ENCODE measurements at places on chromosomes 3 and 15.

GRCh38 chr15:88894819-88895767, at the start of gene HAPLN3:
HAPLN3 (minus strand) TSS chr15:88895544; CDS start chr15:88887298, 8,246 bp downstream.
- DNase-seq, result peak; percentile 69

DNA sequence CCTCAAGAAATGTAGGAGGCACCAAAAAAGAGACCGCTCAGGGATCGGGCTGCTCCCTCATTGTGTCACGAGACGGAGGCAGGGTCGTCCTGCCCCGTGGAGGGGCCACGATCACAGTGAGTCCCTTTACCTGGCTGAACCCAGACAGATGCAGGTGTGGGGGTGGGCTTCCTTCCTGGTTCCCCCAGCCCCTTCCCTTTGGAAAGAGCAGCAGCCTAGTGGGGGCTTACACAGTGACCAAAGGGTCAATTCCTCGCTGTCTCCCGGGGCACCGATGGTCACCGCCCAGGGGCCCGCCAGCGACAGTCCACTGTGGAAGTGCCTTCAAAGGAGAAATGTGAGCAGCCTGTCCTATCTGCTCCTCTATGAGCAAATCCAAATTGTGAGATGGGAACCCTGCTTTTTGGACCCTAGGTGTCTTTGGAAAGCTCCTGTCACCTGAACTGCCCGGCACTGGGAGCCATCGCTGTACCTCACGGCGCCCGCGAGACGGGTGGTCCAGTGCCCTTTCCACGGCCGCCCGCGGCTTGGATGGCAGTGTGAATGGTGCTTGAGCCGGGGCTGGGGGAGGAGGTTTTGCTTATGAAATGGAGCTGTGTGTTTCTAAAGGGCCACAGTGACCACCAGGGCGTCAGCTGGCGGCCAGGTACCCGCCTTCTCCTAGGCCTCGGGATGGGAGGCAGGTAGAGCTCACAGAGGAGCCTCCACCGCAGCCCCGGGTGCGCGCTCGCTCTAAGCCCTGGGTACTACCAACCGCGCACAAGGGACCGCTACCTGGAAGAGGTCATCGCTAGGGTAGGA, 155.7 kb downstream of the KLF13 start:
- DNase-seq, result no peak

- no peak for DNase-seq
These were observed 98.7 kb upstream of the AGBL1 start for GRCh38 chr15:85980946-85981345.

GRCh38 chr3:169619793-169620192, 43.7 kb downstream of the MECOM start:
- DNase-seq, result no peak

GRCh38 chr15:63044645-63045464, 2.3 kb downstream of the TPM1 start:
- no peak for DNase-seq

- DNase-seq, result no peak
These were observed 641.4 kb upstream of the CBLB start for GRCh38 chr3:106510206-106510605.

- DNase-seq, result no peak
These were observed 23.5 kb downstream of the B3GALNT1 start for GRCh38 chr3:161081633-161082032.

DNA sequence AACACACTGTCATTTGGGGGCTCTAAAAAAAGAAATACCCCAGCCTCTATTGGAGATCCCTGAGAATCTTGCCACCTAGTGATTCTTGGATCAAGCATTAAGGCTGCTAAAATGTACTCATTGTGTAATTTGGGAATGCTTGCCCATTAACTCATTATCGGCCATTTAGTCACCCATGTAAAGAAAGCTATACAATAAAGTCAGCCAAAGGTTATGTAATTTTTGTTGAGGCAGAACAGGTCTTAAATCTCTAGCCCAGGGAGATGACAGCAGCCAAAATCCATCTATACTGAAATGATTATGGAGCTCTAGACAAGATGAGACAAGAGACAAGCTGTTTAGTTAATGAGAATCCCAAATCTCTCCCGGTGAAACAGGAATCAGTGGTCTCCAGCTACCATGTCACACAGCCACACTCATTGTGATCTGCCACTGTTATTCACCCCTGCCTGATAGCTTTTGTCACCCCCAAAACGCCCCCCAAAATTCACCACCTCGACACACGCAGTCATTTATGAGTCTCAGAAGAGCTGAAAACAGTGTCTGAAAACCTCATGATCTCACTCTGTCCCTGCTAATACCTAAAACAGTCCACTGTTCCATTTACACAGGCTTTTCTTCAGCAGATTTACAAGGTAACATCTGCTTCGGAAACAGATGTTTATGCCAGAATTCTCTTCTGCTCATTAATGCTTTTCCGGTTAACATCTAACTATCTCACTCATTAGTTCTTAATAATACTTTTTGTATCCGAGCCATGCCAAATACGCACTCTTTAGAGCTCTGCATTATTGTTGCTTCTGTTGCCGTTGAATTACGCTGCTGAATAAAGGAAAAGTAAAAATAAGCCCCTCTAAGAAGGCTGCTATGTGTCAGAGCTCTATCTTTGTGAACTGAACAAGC, 138.5 kb downstream of the RORA start:
- DNase-seq, result no peak

DNA sequence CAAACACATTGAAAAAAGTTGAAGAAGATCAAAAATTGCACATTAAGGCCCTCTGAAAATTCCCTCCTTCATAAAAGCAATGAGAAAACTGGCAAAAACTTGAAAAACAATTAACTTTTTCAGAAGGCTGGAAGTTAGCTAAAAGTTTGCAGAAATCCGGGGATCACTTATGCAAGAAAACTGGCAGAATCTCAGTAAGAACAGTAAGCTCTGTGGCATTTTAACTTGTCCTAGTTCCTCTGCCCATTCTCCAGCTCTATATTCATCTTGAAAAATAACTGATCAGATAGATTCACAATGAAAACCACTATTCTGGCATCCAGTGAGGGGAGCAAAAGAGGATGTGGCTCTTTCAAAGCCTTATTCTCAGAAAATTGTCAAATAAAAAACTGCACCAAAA, 566.8 kb downstream of the NTRK3 start:
- DNase-seq, result no peak

DNA sequence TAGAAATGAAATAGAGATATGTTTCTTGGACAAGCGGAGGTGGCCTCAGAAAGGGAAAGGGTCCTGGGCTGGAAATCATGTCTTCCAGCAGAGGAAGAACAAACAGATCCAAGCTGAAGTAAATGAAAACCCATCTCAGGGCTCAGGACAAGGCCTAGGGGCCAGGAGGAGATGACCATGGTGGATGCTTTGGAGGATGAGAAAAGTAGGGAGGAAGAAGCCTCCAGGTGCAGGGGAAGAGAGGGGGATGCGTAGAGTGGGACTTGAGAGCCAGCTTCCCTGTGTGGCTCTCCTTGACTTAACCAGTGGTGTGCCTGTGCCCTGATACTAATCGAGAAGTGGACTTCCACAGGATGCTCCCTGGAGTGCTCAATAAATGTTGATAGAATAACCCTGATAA, 203.2 kb downstream of the FAM43A start:
- DNase-seq, result no peak

DNA sequence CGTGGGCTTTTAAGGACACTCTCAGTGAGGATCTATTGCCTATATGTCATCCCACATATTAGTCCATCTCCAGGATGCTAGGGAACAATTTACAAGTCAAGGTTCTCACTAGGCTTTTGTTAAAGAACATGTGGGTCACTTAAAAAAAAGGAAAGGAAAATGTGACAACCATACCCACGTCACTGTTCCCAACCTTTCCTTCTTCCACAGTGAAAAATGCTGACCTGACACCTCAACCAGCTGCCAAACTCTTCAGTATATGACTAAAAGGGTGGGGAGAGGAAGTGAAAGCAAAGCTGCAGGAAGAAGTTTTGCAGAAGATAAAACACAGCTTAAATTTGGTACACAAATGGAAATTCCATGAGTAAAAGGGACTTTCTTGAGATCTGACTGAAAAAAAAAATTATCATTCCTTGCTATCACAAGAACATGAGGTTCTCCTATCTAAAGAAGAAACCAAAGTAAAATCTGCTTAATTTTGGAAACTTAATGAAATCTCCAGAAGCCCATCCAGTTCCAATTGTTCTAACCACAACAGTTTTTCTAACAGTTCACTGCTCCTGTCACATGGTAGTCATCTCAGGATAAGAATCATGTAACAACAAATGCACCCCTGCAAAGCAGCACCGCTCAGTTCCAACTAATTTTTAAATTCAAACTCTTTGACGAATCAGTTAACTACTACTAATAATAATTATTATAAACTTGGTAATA, 117.0 kb upstream of the TSPAN3 start:
- no peak for DNase-seq

DNA sequence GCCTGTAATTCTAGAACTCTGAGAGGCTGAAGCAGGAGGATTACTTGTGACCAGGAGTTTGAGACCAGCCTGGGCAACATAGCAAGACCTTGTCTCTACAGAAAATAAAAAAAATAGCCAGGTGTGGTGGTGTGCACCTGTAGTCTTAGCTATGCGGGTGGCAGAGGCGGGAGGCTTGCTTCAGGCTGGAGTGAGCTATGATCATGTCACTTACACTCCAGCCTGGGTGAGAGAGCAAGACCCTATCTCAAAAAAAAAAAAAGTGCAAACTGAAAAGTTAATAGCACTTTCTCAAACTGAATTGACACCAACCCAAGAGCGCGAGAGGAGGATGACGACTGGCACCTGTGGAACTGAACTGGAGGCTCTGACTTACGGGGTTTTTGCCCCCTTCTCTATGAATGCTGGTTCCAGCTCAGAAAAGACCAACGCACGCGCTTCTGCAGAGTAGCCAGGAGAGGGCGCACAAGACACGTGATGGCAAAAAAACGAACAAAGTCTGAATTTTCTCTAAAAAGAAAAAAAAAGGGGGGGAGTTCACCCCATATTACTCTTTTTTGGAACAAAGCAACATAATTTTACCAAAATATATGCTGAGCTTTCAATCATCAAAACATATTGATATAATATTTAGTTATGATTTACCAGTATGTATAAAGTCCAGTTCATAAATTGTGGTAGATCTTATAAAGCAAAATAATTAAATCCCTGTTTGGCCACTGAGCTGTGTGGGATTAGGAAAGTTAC, 23.7 kb downstream of the CFAP92 start:
- peak; percentile 65 for DNase-seq

GRCh38 chr3:24264748-24265158, 229.9 kb downstream of the THRB start:
- no peak for DNase-seq

DNA sequence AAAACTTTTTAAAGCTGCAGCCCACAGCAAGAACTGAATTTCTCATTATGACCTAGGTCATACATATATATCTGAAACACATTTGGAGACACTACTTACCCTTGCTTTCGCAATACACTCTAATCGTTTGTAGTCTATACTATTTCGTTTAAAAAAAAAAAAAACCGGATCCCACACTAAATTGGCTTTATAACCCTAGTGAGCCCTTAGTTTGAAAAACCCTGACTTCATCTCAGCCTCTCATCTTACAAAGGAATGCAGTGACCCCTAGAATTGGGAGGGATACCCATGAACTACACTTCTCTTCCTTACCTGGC, 4.2 kb downstream of the RARRES1 start:
- DNase-seq, result no peak

DNA sequence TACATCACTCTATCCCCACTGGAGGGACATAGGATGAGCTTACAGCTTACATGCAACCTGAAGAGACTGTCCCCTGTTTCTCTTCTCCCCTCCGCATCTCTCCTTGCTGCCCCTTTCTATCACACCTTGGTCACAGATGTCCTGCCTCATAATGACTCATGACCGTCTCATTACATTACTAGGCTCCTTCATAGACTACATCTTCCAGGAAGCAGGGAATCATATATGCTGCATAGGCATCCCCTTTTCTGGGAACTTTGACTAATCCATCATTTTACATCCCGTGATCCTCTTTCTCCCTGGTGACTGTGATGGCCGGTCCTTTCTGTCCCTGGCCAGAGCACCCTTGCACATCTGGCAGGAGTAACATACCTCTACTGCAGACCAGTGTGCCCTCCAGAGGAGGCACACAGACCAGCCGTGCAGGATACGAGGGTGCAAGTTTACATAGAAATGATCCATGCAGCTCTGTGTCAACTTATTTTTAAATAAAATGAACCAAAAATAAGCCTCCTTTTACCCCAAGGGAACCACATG, 188.9 kb downstream of the CACNA2D3 start:
- DNase-seq, result no peak

GRCh38 chr15:33526532-33526931, 215.8 kb downstream of the RYR3 start:
- no peak for DNase-seq

GRCh38 chr3:172511783-172512762, 11.2 kb downstream of the TNFSF10 start:
- peak; percentile 30 for DNase-seq

DNA sequence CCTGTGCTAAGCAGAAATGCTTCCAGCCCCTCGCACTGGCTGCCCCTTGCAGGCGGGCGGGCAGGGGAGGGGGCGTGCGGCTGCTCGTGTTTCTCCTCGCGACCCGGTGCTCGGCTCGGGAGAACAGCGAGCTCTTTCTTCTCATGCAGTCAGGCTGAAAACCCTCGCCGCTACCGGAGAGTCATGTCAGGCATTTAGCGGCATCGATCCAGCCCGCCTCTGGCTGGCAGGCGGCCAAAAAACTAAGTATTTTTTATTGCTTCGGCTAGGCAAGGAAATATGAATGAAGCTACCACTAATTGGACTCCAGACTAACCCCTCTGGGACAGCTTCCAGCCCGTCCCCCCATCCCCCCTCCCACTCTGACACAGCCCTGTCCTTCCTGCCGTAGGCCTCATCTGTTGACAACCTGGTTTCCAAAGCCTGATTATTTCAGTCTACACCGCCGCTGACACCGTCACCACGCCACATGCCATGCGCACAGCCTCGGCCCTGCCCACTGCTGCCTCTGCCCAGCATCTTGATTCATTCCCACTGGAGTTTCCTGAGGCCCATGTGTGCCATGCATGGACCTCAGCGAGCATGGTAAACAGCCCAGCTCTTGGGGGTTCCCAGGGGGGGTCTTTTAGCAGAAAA, 35.3 kb downstream of the TLE3 start:
- no peak for DNase-seq

- no peak for DNase-seq
These were observed 44.0 kb downstream of the SYNM start for GRCh38 chr15:99148851-99149276.

GRCh38 chr3:43676441-43676840, 14.3 kb upstream of the ABHD5 start:
- no peak for DNase-seq

- no peak for DNase-seq
These were observed 115.2 kb downstream of the CLASP2 start for GRCh38 chr3:33602829-33603228.

GRCh38 chr3:178618896-178619295, 82.7 kb downstream of the KCNMB2 start:
- no peak for DNase-seq

GRCh38 chr3:129485721-129486663, 42.4 kb upstream of the RHO start:
- no peak for DNase-seq

- DNase-seq, result no peak
These were observed 18.7 kb downstream of the TNFAIP8L3 start for GRCh38 chr15:51075826-51076523.

GRCh38 chr3:64892671-64893309, 205.0 kb upstream of the ADAMTS9 start:
- DNase-seq, result no peak

- DNase-seq, result no peak
These were observed 93.1 kb upstream of the PLXND1 start for GRCh38 chr3:129699612-129700011.

GRCh38 chr15:27831384-27832236, 267.5 kb downstream of the OCA2 start:
- no peak for DNase-seq
